ENCODE measurements at places on chromosomes 4 and X.

GRCh38 chr4:39042366-39042765 lies 10.2 kb upstream of the TMEM156 start:
- DNase-seq = no peak

- peak; percentile 72 for DNase-seq
These were observed at the start of gene GDI1 for GRCh38 chrX:154436983-154437752. GDI1 (plus strand) TSS chrX:154437154; CDS start chrX:154437255, 101 bp downstream.

GRCh38 chrX:23870041-23870440 lies 37.7 kb downstream of the APOO start:
- no peak for DNase-seq

GRCh38 chr4:107806196-107806595 lies 18.5 kb upstream of the SGMS2 start:
- no peak for DNase-seq

DNA sequence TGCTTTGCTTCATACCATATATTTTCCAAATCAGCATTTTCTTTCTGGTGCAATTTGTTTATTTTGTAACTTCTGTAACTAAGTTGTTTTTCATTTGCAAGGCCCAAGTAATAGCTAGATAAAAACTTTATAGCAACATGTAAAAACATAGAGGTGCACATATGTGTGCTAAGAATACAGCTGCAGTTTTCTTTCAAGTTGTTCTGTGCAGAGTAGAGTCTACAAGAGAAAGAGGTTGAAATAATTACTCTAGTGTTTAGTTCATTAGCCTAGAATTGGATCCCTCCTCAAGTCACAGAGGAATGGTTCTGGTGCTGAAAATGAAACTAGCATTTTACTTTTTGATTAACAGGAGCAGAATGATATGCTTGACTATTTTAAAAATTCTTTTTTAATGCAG lies 32.2 kb upstream of the PDLIM5 start:
- no peak for DNase-seq
